ENCODE measurements at places on chromosomes 2 and 18.

DNA sequence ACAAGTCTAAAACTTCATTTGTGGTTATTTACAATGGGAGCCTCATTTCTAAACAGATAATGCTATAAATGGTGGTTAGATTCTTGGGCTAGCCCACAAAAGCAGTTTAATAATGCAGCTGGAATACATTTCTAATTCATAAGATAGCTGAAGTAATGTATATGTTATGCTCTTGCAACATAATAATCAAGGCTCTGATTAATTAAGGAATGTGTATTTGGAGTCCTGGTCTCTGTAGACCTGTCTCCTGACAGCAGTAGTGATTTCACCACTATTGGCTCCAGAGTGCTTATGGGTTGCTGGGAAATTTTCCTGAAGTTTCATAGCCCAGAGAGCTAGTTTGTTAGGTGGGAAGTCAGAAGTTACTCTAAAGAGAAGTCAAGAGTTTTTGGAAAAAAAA lies 21.3 kb upstream of the CDC42EP3 start:
- DNase-seq: no peak

DNA sequence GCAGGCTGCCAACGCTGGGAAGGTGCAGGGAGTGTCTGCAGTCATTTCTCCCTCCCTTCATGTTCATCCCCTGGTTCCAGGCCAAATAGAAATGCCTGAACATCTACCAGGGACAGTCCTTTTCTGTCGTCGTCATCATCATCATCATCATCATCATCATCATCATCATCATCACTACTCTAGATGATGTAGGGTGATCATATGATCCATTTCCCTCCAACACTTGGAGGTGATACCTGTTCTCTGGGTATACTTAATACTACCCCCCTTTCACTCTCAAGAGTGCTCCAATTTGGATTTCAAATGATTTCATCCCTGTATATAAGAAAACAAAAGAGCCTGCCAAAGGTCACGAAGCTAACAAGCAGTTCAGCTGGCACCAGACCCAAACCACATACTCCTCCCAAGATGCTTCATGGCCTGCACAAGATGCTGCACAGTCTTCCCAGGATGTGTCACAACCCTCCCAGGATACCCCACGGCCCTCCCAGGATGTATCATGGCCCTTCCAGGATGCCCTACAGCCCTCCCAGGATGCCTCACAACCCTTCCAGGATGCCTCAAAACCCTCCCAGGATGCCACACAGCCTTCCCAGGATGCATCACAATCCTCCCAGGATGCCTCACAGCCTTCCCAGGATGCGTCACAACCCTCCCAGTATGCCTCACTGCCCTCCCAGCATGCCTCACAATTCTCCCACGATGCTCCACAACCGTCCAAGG lies 257.9 kb downstream of the DYSF start:
- DNase-seq: no peak

GRCh38 chr2:43178602-43179542 lies 47.5 kb downstream of the ZFP36L2 start:
- DNase-seq: peak; percentile 56

GRCh38 chr2:236395067-236395466 lies 130.9 kb upstream of the ASB18 start:
- no peak for DNase-seq

DNA sequence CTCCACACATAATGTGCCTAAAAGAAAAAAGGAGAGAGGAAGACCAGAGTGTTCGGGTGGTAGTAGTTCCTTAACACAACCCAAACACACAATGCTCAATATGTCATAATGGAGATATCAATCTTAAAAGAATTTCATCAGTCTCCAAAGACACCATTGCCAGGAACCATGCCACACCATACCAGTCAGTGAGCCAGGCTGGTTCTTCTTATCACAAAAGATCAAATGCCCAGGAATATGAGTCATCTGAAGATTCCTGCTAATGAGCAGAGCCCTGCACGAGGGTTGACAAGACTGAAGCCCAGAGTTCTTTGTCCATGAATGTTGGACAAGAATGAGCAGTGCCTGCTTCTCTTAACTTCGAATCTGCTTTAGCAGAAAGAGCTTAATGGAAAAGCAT lies 262.3 kb downstream of the ZNF516 start:
- DNase-seq: no peak

DNA sequence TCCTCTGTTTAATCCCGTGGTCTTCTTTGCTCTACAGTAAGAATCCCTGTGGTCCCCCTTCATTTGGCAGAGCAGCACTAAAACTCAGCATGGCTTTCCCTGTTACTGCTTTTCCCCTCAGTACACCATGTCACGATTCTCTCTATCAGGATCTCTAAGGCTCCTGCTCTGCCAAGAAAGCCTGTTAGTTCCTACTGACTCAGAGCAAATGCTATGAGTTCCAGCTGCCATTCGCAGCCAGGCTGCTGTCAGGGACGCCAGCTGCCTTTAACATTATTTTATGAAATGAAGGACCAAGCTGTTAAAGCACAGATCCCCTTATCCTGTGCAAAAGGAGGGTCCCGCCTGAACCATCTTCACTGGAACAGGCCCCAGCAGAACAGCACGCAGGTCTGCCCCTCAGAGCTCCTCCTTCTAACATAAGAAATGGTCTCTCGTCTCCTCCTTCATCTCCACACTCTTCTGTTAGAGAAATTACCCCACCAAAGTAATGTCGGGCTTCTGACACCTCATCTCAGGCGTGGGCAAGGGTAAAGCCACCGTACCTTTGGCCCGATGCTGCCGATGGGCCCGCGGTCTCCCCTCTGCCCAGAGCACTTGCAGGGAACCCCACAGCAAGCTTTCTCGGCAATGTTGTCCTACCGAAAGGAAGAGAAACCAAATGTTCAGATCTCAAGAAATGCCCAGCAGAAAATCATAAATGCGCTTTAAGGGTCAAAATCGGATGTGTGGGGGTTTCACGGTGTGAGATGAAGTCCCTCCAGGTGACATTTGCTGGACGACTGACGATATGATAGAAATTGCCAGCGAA lies 52.6 kb downstream of the COL6A3 start:
- no peak for DNase-seq

Measured in CD4-positive, alpha-beta T cell treated with Interleukin-6 at 100 ng/mL for 8 hours (primary cell).